ENCODE measurements at places on chromosomes 2 and 18. TPM values are rescaled to one million over a fixed set of nuclear protein-coding genes. Genes with fewer than 3 reads are reported as not detected.

- no peaks in the 10 kb centered on the region for H3K27me3 ChIP-seq
- no peak overlapping the region for H3K27ac ChIP-seq
- peaks cover 19% of the 10 kb centered on the region for H3K4me1 ChIP-seq
- no peaks in the 10 kb centered on the region for H3K36me3 ChIP-seq
- H3K4me3 ChIP-seq: no peak overlapping the region
Observed at GRCh38 chr2:223536546-223536945, 65.6 kb downstream of the SCG2 start.

MC5R gene
- total RNA-seq: 0.27 TPM

- H3K36me3 ChIP-seq: peaks cover 20% of the 10 kb centered on the region
- no peaks in the 10 kb centered on the region for H3K4me1 ChIP-seq
- peaks cover 3% of the 10 kb centered on the region for H3K27me3 ChIP-seq
Observed at GRCh38 chr18:51867767-51868166, 472.2 kb upstream of the DCC start.

FAM237A gene
- total RNA-seq: not detected

NT5C1B gene
- not detected for total RNA-seq

- no peak overlapping the region for H3K4me3 ChIP-seq
- H3K36me3 ChIP-seq: peaks cover 26% of the 10 kb centered on the region
- no peaks in the 10 kb centered on the region for H3K27me3 ChIP-seq
- H3K4me1 ChIP-seq: peaks cover 10% of the 10 kb centered on the region
- no peak overlapping the region for H3K27ac ChIP-seq
Observed at GRCh38 chr2:96591054-96591453, 47.1 kb downstream of the KANSL3 start.

HOXD3 gene
- not detected for total RNA-seq

GRCh38 chr2:45836740-45837139 is 185.3 kb downstream of the PRKCE start:
- no peak overlapping the region for H3K27ac ChIP-seq
- no peak overlapping the region for H3K4me3 ChIP-seq
- H3K4me1 ChIP-seq: peaks cover 18% of the 10 kb centered on the region
- H3K27me3 ChIP-seq: no peaks in the 10 kb centered on the region

GRCh38 chr2:194103941-194104659 is 1552.9 kb upstream of the SLC39A10 start:
- H3K36me3 ChIP-seq: no peaks in the 10 kb centered on the region
- no peaks in the 10 kb centered on the region for H3K27me3 ChIP-seq
- H3K4me3 ChIP-seq: no peak overlapping the region
- no peak overlapping the region for H3K27ac ChIP-seq

DNA sequence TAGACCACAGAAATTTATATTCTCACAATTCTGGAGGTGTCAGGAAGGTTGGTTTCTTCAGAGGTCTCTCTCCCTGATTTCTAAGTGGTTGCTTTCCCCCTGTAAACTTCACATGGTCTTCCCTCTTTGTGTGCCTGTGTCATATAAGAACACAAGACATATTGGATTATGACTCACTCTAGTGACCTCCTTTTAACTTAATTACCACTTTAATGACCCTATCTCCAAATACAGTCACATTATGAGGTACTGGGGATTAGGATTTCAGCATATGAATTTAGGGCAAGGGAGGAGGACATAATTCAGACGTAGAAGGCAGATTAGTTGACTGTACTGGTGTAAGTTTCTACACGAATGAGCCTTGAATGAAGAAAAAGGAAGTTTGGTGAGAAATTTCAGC is 38.2 kb upstream of the EPHA4 start:
- no peak overlapping the region for H3K27ac ChIP-seq
- no peak for DNase-seq
- H3K36me3 ChIP-seq: no peaks in the 10 kb centered on the region
- no peak overlapping the region for H3K4me3 ChIP-seq

CFAP221 gene
- 0.14 TPM for total RNA-seq

CD302 gene
- total RNA-seq: 2.5 TPM

GRCh38 chr2:85990084-85990483 is 101.3 kb upstream of the ST3GAL5 start:
- H3K4me3 ChIP-seq: no peak overlapping the region
- no peak overlapping the region for H3K27ac ChIP-seq

FZD7 gene
- 153 TPM for total RNA-seq

DNA sequence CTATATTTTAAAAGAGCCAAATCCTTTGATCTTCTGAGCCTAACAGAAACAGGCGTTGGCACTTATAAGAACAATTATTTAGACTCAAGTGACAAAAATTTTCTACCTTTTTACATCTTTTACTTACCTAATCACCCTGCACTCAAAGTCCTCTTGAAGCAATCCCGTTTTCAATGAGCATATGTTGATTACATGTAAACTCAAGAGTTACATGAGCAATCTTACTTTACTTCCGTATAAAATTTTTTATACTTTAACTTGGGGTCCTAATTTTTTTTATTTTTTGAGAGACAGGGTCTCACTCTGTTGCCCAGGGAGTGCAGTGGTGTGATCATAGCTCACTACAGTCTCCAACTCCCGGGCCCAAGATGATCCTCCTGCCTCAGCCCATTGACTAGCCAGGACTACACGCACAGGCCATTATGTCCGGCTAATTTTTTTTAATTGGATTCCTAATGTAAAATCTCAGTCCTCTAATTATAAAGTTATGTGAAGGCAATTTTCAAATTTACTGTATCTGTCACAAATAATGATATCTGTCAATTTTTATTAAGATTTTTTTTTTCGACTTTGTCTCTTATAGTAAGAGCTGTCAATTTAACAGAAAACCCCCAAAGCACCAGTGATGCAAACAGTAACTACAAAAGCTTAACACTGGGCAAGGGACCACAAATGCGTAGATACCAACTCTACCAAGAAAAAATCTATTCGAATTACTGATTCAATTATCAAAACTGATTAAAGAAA is 19.1 kb upstream of the STPG4 start:
- peak overlapping the region; percentile 92 for H3K4me3 ChIP-seq
- H3K36me3 ChIP-seq: peaks cover 34% of the 10 kb centered on the region
- H3K4me1 ChIP-seq: peaks cover 75% of the 10 kb centered on the region
- DNase-seq: no peak
- H3K27ac ChIP-seq: no peak overlapping the region

EFHD1 gene
- total RNA-seq: 6.8 TPM

GRCh38 chr2:240837621-240838020 is 17.6 kb upstream of the KIF1A start:
- H3K4me3 ChIP-seq: no peak overlapping the region
- H3K27me3 ChIP-seq: no peaks in the 10 kb centered on the region
- H3K36me3 ChIP-seq: no peaks in the 10 kb centered on the region
- H3K4me1 ChIP-seq: peaks cover 3% of the 10 kb centered on the region
- no peak overlapping the region for H3K27ac ChIP-seq

DNA sequence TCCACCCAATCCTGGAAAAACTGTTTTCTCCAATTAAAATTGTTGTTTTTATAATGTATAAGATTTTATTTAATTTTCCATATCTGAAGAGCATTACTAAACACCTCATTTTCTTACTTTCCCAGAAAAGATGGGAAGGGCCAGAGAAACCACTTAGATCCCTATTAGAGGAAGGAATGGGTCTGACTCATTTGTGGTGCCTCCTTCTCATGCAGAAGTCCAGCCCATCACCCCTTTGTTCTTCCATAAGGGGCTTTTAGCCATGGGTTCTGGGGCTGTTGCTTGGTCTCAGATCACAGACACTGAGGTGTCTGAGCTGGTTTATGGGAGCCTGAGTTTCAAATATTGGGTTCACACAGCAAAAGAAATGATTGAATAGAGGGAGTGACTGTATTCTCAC is 152.2 kb downstream of the ESCO1 start:
- no peaks in the 10 kb centered on the region for H3K36me3 ChIP-seq
- no peak overlapping the region for H3K27ac ChIP-seq
- peaks cover 7% of the 10 kb centered on the region for H3K4me1 ChIP-seq
- peaks cover 3% of the 10 kb centered on the region for H3K27me3 ChIP-seq
- H3K4me3 ChIP-seq: no peak overlapping the region

PPP4R1 gene
- 71.1 TPM for total RNA-seq

SIGLEC15 gene
- 0.48 TPM for total RNA-seq

GPBAR1 gene
- 0.25 TPM for total RNA-seq

DNA sequence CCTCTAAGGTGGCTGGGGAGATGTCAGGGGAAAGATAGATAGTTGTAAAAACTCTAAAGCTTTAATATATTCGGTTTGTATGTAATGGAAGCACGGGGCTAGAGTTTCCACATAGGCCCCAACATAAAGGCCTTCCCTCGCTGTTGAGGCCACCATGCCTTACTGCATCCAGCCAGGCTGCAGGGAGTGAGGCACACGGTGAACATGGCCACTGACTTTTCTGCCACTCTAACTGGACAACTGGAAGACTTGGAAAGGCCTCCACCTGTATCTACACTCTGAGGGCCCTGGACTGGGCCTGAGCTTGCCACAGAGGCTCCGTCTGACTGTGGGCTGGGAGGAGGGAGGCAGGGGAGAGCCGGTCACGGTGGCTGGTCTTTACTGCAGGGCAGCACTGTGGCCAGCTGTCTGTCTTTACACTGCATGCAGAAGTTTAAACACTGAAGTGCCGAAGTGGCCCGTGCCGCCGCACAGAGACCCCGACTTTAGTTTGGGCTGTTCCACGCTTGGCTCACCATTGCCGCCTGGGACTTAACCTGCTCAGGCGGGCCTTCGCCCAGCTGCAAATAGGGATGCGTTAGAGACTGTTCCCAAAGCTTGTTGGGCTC is 66.7 kb downstream of the EMILIN2 start:
- no peak overlapping the region for H3K4me3 ChIP-seq
- H3K4me1 ChIP-seq: peaks cover 47% of the 10 kb centered on the region
- DNase-seq: no peak
- peak overlapping the region; percentile 60 for H3K27ac ChIP-seq
- H3K27me3 ChIP-seq: no peaks in the 10 kb centered on the region

DNA sequence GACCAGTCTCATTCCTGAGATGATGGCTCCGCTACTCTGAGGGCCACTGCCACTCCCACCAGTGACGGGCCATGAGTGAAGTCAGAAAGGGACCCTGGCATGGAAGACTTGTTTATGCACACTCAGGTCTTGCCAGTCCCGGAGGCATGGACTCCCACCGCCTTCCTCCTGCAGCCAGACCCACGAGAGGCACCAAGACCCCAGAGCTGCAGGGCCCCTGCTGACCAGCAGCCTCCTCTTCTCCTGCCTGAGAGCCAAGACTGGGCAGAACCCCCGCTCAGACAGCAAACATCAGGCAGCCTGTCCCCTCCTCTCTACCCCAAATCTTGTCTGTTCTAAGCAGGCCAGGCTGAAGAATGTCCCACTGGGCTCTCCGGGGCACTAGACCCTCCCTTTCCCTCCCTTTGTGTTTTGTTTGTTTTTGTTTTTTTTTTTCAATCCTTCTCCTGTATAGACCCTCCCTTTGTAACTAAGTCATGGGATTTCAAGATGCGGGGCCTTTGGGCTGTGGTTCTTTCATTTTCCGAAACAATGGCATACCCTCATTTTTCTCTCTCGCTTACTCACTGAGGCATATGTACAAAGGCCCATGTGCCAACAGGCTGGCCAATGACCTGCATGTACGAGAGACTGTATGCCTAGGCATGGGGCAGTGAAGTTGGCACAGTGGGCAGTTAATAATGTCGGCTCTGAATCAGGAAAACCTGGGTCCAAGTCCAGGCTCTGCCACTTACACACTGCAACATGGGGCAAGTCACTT is 24.3 kb upstream of the MAPRE3 start:
- peaks cover 29% of the 10 kb centered on the region for H3K27me3 ChIP-seq
- H3K27ac ChIP-seq: no peak overlapping the region
- no peak for DNase-seq
- H3K36me3 ChIP-seq: no peaks in the 10 kb centered on the region

CIB4 gene
- total RNA-seq: not detected

DNA sequence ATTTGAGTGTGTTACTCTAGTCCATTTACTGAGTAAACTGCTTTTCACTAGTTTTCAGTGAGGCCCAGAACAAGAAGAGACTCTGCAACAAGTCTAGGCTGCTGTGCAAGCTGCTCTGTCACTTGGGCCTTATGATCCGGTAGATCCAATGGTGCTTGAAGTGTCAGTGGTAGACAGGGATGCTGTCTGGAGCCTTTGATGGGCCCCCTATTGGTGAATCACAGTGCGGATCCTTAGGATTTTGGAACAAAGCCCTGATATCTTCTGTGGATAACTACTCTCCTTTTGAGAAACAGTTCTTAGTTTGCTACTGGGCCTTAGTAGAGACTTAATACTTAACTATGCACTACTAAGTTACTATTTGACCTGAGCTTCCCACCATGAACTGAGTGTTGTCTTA is 150.2 kb downstream of the TMEFF2 start:
- no peak overlapping the region for H3K4me3 ChIP-seq
- H3K27ac ChIP-seq: no peak overlapping the region
- no peaks in the 10 kb centered on the region for H3K4me1 ChIP-seq
- DNase-seq: no peak
- no peaks in the 10 kb centered on the region for H3K36me3 ChIP-seq
- no peaks in the 10 kb centered on the region for H3K27me3 ChIP-seq

DNA sequence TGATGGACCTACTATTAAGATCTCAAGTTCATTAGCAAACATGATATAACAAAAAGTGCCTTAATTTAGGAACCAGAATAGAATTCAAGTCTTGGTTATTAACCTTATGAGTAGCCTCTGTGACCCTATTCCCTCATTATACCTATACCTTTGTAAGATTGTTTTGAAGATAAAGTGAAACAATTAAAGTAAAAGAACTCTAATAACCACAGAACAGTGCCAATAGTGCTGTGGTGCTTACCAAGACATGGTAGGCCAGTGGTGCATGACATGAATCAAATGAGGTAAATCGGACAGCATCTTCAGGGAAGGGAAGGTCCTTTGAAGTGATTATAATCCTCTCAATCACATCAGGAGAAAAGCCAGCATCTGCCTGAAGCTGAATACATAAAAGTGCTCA is 36.4 kb downstream of the METTL4 start:
- no peak for DNase-seq
- no peak overlapping the region for H3K4me3 ChIP-seq
- H3K27me3 ChIP-seq: no peaks in the 10 kb centered on the region
- H3K36me3 ChIP-seq: peaks cover 20% of the 10 kb centered on the region
- no peaks in the 10 kb centered on the region for H3K4me1 ChIP-seq

GRCh38 chr2:120674246-120675170 is 61.2 kb upstream of the GLI2 start:
- H3K4me3 ChIP-seq: no peak overlapping the region
- H3K36me3 ChIP-seq: no peaks in the 10 kb centered on the region
- DNase-seq: no peak
- no peak overlapping the region for H3K27ac ChIP-seq
- peaks cover 62% of the 10 kb centered on the region for H3K27me3 ChIP-seq

AMER3 gene
- total RNA-seq: 0.13 TPM

COLEC11 gene
- 1.3 TPM for total RNA-seq

GRCh38 chr2:172276961-172277360 is 150.4 kb upstream of the ITGA6 start:
- peaks cover 3% of the 10 kb centered on the region for H3K27me3 ChIP-seq
- H3K27ac ChIP-seq: no peak overlapping the region
- peaks cover 30% of the 10 kb centered on the region for H3K4me1 ChIP-seq
- H3K4me3 ChIP-seq: no peak overlapping the region
- no peak for DNase-seq

- H3K4me1 ChIP-seq: no peaks in the 10 kb centered on the region
- peaks cover 7% of the 10 kb centered on the region for H3K27me3 ChIP-seq
- DNase-seq: no peak
Observed at GRCh38 chr2:238811293-238811692, 36.6 kb upstream of the TWIST2 start.

GRCh38 chr2:144554492-144555210 is 34.7 kb upstream of the ZEB2 start:
- H3K27me3 ChIP-seq: no peaks in the 10 kb centered on the region
- DNase-seq: no peak
- no peak overlapping the region for H3K27ac ChIP-seq
- peaks cover 18% of the 10 kb centered on the region for H3K4me1 ChIP-seq

Measured in WTC11 (cell line).